Memory B cell (primary cell): ENCODE measurements at places on chromosomes 5 and 9.

- DNase-seq = no peak
Measured at GRCh38 chr9:4678679-4679267, 596 bp upstream of the CDC37L1 start.

DNA sequence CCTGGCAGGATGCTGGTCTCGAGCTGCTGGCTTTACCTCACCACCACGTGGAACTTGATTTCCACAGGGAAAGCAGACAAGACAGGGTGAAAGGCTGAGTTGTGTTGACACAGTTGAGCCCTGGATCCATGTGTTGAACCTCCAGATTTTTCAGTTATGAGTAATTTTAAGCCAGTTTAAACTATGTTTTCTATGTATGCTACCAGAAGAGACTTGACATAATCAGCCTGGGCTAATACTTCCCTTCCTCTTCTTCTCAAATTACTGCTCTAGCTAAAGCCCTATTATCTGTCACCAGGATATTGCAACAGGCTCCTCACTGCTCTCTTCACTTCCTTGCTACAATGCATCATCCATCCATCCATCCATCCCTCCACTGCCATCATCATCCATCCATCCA lies 12.0 kb upstream of the PHYKPL start:
- DNase-seq = no peak

GRCh38 chr9:81601639-81602623 lies 87.4 kb downstream of the TLE1 start:
- DNase-seq = no peak

DNA sequence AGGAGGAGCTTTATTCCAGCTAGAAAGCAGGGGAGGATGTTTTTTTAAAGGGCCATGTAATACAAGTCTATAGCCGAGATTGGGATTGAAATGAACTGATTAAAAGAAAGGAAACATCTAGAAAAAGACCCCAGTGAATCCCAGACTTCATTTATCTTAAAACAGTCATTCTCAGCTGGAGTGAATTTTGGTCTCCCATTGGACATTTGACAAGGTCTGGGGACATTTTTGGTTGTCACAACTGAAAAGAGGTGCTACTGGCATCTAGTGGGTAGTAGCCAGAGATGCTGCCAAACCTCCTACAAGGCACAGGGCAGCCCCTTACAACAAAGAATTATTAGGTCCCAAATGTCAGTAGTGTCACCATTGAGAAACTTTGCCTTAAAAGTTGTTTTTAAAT lies 16.3 kb upstream of the SPINK4 start:
- no peak for DNase-seq

GRCh38 chr5:128062172-128062746 lies 21.3 kb upstream of the SLC12A2 start:
- DNase-seq = no peak

DNA sequence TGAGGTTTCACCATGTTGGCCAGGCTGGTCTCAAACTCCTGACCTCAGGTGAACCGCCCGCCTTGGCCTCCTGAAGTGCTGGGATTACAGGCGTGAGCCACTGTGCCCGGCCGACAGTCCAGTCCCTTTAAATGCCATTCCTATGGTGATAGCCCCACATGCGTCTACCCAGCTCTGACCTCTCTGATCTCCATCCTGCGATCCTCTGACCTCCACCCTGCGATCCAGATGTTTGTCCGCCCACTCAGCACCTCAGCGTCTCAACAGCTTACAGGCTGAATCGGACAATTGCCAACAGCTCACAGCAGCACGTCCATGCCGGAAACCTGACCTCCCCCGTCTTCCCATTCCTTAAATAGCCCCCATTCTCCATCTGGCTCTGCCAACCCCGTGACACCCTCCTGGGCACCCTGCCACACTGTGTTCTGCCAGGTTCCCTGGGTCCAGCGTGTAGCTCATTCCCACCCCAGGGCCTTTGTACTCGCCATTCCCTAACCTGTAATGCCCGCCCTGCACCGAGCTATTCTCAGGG lies 44.0 kb upstream of the RNU6ATAC start:
- no peak for DNase-seq

- DNase-seq = no peak
Measured at GRCh38 chr5:14208071-14209021, 65.2 kb downstream of the TRIO start.

DNA sequence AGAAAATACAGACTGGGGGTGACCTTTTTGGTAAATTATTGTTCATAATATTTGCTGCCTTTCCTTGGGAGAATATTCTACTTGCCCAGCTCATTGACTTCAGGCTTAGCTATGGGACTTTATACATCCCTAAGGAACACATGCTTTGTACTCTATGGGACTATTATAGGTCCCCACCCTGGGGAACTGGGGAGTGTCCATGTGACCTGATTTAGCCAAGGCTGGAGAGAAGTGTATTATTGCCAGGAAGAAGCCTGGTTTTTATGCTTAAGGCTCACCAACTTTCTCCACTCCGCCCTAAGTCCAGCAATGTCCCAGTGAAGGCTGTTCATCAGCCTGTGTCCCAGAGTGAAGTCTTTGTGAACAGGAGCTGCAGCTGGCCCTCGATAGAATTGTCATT lies 16.6 kb upstream of the DRD1 start:
- no peak for DNase-seq

DNA sequence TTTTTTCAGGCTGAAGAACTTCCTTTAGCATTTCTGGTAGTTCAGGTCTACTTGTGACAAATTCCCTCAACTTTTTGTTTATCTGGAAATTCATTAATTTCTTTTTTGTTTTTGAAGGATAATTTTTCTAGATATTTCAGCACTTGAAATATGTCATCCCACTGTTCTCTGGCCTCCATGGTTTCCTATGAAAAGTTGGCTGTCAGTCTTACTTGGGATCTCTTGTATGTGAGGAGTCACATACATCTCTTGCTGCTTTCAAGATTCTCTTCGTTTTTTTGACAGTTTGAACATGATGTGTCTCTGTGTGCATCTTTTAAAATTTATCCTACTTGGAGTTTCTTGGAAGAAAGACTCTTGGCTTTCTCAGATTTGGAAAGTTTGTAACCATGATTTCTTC lies 79.5 kb downstream of the RIC1 start:
- no peak for DNase-seq

GRCh38 chr9:106019702-106020101 lies 325.4 kb downstream of the TMEM38B start:
- no peak for DNase-seq

- no peak for DNase-seq
Measured at GRCh38 chr5:131186561-131187256, 16.0 kb downstream of the LYRM7 start.

- no peak for DNase-seq
Measured at GRCh38 chr9:129481810-129482511, 138.9 kb downstream of the C9orf50 start.

GRCh38 chr5:171142617-171143016 lies 166.4 kb upstream of the TLX3 start:
- no peak for DNase-seq

GRCh38 chr5:172533058-172533398 lies 78.7 kb upstream of the SH3PXD2B start:
- no peak for DNase-seq

- DNase-seq = no peak
Measured at GRCh38 chr9:123562844-123563346, 206.9 kb downstream of the CRB2 start.

DNA sequence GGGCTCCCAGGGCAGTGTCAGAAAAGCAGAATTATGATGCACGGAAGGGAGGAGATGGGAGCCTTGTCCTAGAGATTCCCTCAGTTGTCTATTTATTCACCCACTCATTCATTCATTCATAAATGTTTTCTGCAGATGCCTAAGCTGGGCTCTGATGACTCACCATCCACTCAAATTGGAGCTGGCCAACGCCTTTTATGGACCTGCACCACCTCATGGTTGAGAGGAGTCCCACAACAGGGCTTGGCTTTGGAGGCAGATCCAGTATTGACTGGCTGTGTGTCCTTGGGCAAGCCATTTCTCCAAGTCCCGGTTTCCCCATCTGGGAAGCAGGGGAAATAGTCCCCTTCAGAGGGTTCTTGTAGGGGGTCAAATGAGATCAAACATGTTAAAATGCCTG lies 227.8 kb downstream of the MELK start:
- no peak for DNase-seq

- DNase-seq = no peak
Measured at GRCh38 chr9:33080534-33080933, 4.1 kb upstream of the SMU1 start.

DNA sequence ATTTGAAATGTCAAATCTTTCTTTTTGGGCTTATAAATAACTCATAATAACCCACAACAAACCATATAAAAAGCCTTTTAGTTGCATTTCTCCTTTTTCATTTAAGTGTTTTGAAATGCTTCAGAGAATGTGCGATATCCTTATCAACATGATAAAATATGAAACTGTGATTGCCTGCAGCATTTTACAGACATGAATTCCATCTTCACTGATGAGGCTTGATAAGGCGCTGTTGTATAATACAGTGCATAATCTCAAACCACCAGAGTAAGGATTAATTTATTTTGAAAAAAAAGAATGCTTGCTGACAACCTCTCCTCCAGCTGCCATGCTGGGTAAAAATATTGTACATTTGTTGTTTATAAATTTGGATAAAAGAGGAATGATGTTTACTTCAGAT lies 216.8 kb downstream of the PBX3 start:
- no peak for DNase-seq

- DNase-seq = no peak
Measured at GRCh38 chr5:164433106-164433870, 927.9 kb downstream of the MAT2B start.

GRCh38 chr5:5813441-5813840 lies 391.0 kb downstream of the ICE1 start:
- no peak for DNase-seq

DNA sequence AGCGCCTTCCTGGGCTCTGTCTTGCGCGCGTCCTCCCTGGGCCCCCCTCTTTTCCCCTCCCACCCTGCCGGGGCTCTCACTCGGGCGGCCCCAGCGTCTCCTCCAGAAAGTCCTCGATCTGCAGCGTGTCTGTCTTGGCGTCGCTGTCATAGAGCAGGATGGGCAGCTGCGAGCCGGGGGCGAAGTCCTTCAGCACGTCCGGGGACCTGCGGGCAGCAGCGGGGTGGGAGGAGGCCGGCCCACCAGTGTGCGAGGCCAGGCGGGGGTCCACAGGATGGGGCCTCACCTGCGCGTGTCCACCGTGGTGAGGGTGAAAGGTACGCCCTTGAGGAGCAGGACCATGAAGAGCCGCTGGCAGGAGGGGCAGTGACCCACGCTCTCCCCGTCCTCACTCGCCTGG lies 1.0 kb downstream of the CLIC3 start:
- no peak for DNase-seq

DNA sequence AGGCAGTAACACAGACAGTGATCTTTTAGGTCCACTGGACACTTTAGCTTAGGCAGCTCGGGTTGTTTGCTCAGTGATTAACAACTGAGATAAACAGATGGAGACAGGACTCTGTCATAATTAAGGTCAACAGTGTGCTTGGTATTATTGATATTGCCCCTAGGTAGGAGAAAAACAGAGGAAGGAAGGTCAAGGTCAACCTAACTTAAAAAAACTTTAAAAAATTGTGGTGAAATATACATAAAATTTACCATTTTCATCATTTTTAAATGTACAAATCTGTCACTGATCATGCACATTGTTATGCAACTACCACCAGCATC lies 2.1 kb upstream of the HSPA4 start:
- DNase-seq = no peak

DNA sequence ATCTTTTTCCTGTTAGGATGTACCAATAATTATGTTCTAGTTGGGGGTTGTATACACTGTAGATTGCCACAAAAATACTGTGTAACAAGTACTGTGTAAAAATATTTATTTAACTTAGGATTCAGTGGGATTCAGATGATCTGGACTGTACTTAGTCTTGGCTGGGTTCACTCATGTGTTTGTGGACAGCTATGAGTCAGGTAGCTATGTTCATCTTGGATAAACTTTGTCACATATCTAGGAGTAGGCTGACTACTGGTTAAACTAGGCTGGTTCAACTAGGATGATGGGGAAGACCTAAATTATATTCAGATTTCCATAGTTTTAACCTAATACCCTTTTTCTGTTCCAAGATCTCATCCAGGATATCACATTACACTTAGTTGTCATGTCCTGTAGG lies 32.1 kb upstream of the TNFSF15 start:
- DNase-seq = no peak

- DNase-seq = no peak
Measured at GRCh38 chr5:77876862-77877502, 100.8 kb upstream of the TBCA start.

- no peak for DNase-seq
Measured at GRCh38 chr5:18152671-18153070, 518.4 kb downstream of the TAF11L14 start.

DNA sequence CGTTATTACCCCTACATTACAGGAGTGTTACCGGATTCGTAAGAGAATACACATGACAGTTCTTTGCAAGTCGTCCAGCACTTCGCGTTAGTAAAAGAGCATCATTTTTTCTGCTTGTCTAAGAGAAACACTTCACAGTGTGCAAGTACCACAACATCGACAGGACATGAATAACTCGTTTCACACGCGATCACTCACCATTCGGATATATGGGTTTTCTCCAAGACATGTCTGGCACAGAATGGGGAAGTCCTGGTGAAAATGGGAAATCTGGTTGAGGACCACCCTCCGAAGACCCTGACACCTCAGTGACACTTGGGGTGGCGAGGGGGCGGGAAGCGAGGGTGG lies 642 bp downstream of the RBM22 start:
- DNase-seq = no peak

DNA sequence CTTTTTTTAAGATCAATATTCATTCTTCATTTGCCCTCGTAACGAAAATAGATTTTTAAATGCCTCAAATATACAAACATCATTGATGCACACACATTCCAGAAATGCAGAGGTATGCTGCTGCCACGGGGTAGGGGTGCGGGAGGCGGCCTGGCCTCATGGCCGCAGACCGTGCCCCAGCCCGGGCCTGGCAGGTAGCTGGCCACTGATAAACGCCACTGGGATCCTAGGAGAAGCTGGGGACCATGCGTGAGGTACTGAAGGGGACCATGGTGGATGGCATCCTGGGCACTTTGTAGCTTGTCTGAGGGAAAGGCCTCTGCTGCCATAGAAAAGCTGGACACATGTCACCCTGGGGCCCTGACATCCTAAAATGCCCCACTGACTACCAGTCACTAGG lies 6.5 kb downstream of the ORM2 start:
- no peak for DNase-seq

GRCh38 chr9:9117866-9118265 lies 1318.3 kb upstream of the DMAC1 start:
- DNase-seq = no peak

DNA sequence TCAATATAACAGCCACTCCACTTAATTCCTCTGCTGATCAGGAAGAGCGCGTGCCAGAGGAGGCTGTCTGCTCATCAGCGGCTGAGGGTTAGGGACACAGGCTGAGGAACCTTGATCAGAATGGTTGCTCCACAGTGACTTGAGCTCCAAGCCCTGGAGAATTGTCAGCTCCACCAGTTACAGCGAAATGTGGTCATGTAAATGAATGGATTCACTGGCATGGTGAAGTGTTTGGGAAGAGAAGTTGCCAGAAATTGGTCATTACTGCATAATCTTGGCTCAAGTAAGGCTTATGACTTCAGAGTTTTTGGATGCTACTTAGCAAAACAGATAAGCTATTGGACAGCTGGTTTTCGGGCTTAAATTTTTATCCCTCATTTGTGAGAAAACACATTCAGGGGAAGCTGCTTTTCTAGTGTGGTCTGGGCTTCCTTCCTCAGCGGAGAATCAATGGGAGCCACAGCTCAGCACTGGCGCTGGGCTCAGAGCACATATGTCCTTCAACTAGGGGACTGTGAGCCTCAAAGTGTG lies 65.0 kb downstream of the PRRT1B start:
- no peak for DNase-seq

- peak; percentile 96 for DNase-seq
Measured at GRCh38 chr9:135500525-135501260, at the start of gene MRPS2. MRPS2 (plus strand) TSS chr9:135500682; CDS start chr9:135500711, 29 bp downstream.

- no peak for DNase-seq
Measured at GRCh38 chr5:153829510-153830065, 209.1 kb downstream of the FAM114A2 start.
